ENCODE measurements at places on chromosomes 12 and 14. TPM values are rescaled to one million over a fixed set of nuclear protein-coding genes. Genes with fewer than 3 reads are reported as not detected.
A peak's percentile ranks its signal among the peaks of the same experiment; 100 is the strongest.

DNA sequence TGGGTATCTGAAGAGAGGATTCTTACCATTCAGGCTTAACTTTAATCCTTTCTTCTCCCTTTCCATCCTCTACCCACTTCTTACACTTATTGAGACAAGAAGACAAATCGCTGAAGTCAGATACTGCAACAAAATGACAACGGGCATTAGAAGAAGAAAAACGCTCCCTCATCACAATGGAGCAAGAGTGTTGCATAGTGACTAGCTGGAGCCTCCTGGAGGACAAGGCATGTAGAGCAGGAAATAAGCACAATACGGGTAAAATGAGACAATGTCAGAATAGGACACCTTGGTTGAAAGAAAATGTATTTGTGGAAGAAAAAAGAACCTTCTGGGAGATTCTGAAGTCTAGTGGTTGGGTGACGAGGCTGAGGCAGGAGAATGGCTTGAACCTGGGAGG is 501.0 kb downstream of the RERGL start:
- DNase-seq: no peak

GRCh38 chr12:27549236-27549800 is 25.3 kb downstream of the PPFIBP1 start:
- DNase-seq: peak; percentile 66

GRCh38 chr12:102436867-102437266 is 43.5 kb downstream of the IGF1 start:
- no peak for DNase-seq

DNA sequence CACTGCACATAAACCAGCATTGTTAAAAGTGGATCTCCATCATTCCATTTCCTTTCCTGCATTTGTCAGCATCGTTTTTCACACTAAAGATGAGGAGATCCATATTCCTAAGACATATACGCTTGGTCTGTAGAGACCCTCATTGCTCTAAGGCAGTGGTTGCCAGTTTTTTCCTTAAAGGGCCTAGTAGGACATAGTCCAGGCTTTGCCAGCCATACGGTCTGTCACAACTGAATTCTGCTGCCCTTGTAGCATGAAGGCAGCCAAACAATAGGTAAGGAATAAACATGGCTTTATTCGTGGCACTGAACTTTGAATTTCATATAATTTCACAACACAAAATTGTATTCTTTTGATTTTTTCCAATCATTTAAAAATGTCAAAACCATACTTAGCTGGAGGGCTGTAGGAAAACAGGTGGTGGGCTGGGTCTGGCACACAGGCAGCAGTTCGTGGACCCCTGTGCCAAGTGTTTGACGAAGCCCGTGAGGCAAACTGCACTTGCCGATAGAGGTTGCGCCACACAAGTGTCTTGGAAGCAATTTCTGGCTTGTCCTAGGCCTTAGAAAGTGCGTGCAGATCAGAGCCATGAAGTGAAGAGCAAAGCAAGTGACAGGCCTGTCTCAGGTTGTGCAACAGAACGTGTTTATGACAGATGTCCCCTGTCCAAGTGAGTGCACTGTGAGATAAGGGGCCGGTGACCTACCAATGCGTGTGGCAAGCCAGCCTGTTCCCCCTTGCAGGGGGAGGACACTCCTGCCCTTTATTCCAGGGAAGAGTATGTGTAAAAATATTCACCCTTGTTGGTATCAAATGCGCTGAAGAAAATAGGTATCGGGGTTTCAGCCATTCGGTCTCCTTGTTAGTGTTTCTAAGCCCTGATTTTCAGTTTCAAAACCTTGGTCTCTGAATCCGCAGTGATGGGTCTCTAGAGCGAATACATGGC is 916 bp upstream of the CHPT1 start:
- DNase-seq: no peak

- no peak for DNase-seq
Measured at GRCh38 chr12:74293689-74294131, 243.9 kb upstream of the ATXN7L3B start.

DNA sequence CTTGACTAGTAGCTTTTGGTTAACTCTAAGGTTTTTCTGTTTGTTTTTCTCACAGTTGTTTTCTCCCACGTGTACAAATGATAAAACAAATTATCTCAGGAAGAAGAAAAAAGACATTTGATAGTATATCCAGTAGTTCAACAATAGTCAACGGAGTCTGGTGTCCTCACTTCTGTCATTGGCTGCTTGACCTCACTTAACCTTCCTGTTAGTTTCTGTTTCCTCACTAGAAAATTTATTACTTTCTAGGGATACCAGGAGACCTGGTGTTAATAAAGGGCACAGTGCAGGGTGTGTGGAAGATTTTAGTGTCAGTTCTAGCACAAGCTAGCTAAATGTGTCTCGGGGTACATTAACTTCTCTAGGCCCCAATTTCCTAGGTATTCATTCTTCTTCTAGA is 116.0 kb downstream of the PRKCH start:
- no peak for DNase-seq

DNA sequence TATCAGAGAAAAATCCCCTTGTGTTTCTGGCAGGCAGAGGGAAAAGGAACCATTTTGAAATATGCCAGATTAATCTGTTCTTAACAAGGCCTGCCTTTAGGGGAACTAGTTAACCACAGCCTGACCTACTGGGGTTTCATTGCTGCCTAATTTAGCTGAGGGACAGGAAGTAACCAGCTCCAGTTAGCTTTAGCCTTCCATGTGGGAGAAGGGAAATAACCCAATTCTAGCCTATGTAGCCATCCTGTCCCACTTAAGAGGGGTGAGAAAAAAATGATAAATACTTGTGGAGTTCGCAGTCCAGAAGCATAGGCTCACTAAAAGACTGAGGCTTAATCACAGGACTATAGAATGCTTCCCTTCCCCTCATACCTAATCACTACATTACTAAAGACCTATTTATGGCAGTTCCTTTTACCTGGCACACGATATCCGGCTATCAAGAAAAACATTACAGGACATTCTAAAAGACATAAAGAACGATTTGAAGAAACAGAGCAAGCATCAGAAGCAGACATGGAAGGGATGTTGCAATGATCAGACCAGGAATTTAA is 22.8 kb downstream of the COX8C start:
- no peak for DNase-seq

DNA sequence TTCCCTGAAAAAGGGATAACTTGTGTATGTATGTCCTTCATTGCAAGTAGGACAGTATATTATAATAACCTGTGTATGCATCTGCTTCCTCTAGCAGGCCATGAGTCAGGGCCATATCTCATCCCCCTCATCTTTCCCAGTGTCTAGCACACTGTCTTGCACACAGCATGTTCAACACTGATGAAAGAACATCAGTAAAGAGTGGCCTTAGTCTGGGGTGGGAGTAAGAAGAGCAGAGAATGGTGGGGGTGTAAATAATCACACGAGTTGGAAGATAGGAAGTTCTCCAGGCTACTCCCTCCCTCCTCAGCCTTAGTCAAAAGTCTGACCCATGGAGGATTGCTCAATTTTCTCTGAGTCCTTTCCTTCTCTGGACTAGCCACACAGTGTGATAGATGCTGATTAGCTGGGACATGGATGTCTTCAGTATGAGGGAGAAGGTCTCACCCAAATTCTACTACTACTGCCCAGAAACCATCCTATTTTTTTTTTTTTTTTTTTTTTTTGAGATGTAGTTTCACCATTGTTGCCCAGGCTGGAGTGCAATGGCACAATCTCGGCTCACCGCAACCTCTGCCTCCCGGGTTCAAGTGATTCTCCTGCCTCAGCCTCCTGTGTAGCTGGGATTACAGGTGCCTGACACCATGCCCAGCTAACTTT is 14.6 kb upstream of the SP1 start:
- no peak for DNase-seq

Gene NAA25
- 22.9 TPM for total RNA-seq

Gene ADAMTS20
- 4.6 TPM for total RNA-seq

Gene SALL2
- total RNA-seq: 1.7 TPM

Gene CRY1
- total RNA-seq: 52.0 TPM

Gene ERBB3
- total RNA-seq: 3.1 TPM

Gene HDAC7
- 23.6 TPM for total RNA-seq

Gene CELA1
- total RNA-seq: not detected

Gene MAP1LC3B2
- total RNA-seq: 7.7 TPM

Gene CDK2
- 16.6 TPM for total RNA-seq
